ENCODE measurements at places on chromosomes 13 and 19.
A peak's percentile ranks its signal among the peaks of the same experiment; 100 is the strongest.

DNA sequence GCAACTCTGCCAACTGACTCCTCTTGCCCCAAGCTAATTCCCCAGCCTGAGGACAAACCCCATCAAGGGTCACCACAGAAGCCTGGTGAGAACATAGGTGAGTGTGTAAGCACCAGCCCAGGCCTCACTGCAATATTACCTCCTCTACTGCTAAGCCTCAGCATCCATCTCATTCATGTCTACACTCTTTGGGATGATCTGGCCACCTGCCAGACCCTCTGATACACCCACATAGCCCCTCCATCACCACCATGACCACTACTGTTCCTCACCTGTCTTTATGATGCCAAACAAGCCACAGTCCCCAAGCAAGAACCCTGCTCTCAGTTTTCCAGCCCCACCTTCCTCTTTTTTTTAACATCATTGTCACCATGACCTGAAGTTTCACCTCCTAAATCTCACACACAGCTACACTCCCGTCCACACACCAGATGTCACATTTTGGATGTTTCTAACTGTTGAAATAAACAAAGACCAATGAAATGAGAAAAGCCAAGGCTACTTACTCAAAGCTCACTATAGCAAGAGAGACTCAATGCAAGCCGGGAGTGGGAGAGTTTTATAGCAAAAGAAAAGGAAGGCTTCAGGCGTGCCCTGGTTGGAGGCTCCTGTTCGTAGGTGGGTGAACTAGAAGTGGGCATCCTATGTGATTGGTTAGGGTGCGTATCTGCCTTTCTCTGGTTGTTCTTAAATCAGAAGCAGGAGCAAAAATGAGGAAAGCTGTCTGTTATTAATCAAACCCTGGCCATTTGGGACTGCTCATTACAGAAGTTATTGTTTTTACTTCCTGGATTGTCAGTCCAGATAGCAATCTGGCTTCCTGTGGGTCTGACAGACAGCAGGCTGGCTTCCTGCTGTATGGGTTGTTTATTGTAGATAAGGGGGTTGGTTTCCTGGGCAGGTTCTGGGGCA lies 2.0 kb downstream of the ZNF792 start:
- no peak for DNase-seq

DNA sequence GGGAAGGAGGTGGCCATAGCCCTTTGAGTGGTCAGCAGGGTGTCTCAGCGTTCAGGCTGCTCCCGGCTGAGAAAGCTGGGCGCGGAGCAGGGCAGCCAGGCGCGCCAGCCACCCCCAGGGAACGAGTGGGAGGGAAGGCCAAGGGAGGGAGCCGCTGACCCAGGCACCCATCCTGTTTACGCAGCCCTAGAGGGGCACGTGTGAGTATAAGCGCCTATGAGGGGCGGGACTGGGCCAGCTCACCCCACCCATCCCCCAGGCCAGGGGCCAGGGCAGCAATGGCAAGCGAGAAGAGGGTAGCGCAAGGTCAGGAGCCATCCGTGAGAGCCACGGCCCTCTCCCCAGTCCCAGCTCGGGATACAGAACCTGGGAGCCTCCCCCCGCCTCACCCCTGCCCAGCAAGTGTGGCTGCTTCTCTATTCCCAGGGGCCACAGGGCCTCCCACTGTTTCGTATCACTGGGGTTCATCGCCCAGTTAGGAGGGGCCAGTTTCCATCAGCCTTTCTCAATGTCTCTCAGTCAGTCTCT lies 897 bp upstream of the DMKN start:
- no peak for DNase-seq

DNA sequence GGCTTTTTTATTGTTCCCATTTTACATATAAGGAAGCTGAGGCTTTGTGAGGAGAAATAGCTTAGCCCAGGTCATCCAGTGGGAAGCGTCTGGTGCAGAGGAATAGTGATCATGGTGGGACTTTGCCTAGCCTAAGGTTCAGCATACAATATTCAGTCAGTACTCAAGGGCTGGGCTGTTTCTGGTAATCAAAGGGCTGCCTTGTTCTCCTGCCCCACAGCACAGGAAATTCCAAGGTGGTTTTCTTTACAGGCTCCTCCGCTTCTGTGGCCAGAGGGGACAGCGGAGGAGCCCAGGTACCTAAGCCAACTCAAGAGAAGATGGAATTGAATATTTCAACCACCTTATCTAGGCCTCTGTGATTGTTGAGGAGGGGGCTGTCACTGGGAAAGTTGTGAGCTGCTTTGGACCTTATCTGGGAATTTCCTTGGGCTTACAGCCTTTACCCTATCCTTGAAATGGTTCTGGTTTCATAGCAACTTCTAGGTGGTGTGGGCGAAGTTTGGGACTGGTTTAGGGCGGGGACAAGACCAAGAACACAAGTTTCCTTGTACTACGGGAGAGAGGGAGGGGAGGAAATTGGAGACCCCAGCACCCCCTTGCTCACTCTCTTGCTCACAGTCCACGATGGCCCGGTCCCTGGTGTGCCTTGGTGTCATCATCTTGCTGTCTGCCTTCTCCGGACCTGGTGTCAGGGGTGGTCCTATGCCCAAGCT lies at the start of gene MIA:
Gene MIA, plus strand, starts transcription at position 606 of the 716 bp plus-strand sequence. Its CDS starts 22 bp downstream, at position 628.
- no peak for DNase-seq

DNA sequence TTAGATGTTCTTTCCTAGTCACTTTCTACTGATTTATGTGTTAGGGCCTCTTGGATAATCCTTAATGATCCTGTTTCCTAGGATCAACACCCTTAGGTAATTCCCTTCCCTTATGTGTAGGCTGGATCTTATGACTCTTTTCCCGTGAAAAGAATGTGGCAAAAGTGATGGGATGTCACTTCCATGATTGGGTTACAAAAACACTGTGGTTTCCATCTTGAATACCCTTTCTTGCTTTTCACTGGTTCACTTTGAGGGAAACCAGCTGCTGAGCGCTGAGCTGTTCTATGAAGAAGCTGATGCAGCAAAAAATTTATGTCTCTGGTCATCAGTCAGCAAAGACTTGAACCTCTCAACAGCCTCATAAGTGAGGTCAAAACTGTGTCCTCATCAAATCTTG lies 609.4 kb downstream of the OLFM4 start:
- no peak for DNase-seq

GRCh38 chr19:36572593-36573019 lies 486 bp downstream of the ZNF529 start:
- no peak for DNase-seq

DNA sequence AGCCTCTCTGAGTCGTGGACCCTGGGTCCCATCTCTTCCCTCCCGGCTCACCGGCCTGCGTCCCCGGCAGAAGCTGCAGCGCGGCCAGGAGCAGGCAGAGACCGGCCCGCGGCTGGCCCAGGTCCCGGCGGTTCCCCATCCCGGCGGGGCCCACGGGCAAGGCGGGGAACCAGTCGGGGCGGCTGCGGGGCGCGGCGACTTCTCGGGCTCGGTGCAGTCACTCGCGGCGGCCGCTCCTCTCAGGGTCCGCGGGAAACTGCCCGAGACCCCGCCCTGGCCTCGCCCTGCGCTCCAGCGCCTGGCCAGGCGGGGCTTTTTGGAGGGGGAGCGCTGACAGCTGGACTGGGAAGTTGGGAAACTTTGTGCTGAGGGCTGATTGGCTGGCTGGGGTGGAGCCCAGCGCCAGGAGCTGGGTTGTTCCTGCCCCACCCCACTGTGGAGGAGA lies at the start of gene COL5A3:
Gene COL5A3, minus strand, starts transcription at position 258 of the 445 bp plus-strand sequence. Its CDS starts 119 bp downstream, at position 139.
- no peak for DNase-seq

DNA sequence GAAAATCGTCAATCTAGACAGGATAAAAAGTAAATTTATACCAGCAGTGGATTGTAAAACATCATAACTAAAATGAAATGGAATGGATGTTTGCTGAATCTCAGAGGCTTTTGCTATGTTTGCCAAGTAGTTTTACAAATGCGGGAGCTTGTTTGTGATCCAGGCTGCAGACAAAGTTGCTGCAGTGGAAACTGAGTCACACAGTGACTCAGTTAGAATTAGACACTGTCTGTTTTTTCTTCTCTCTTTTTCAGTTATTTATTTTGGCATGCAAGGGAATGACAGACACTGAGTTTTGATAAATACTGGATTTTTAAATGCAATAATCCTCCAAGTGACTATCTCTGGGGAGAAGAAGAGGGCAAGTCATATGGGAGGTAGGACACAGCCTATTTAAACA lies 4.6 kb upstream of the PNMA8A start:
- DNase-seq: no peak

DNA sequence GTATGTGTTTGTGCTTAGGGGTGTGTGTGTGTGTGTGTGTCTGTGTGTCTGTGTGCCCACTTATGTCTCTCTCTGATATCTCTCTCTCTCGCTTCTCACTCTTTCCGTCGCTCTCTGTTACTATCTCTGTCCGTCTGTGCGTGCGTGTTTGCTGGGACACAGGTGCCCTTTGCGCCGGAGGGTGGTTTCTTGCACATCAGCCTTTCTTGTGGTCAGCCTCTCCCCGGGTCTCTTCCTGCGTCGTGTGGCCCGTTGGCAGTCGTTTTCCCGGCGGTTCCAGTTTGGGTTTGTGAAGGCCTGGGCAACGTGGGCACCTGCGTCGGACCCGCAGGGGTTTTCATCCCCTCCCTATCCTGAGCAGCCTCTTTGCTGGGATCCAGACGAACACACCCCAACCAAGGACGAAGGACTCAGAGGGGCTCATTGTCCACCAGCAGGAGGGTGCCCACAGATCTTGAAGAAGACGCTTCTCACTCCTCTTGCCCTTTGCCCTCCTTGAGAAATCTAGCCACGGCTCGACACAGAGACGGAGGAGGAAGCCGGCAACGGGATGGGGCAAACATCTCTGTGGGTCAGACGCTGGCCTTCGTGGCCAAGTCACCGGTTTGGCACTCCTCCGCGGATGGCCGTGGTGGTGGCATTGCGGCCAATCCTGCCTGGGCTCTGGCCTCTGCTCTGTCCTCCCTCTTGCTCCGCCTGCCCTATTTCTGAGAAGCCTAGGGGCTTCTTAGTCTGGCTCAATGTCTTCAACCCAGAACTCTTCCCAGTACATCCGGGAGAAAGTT lies 52.3 kb downstream of the ZNF146 start:
- no peak for DNase-seq

- no peak for DNase-seq
Measured at GRCh38 chr13:90519157-90519556, 828.3 kb upstream of the MIR17HG start.

- no peak for DNase-seq
Measured at GRCh38 chr19:14023404-14024235, 4.3 kb upstream of the RLN3 start.

GRCh38 chr13:57123681-57124080 lies 17.0 kb upstream of the PRR20A start:
- peak; percentile 84 for DNase-seq

DNA sequence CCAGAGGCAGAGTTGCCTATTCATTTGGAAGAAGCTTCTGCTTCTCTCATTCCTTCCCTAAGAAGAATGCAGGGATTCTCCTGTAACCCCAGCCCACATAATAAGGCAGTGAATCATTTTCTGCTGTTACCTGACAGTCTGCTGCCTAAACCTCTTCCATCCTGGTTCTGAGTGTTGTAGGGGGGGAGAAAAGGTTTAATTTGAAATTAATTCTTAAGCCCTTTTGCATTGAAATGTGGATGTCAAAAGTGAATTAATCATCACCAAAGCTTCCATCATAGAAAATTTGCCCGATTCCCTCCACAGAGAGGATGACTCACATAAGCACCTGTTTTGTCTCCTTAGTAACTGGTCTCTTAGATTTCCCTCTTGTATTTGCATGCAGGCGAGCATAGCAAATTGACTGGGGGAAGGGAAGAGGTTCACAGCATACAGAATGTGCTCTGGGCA lies 146.7 kb upstream of the FNDC3A start:
- DNase-seq: peak; percentile 88

- DNase-seq: peak; percentile 84
Measured at GRCh38 chr13:75760131-75761021, 124.2 kb downstream of the LMO7 start.

DNA sequence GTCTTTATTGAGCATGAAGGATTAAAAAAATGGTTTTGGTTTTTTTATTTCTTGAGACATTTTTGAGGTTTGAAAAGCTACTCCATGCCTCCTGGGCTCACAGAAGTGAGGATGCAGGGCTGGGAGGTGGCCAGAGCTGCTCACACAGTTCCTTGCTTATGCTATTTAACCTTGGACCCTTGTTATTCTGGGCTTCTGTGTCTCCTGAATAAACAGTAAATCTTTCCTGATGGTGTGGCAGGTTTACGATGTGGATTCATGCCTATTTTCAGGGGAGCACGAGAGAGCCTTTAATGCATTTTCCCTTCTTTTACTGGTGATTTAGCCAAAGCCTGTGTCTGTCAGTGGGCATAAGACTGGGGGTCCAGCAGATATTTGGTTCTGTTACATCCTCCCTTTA lies 34.3 kb upstream of the PCDH8 start:
- DNase-seq: no peak

GRCh38 chr13:98985591-98985990 lies 7.7 kb upstream of the DOCK9 start:
- no peak for DNase-seq

GRCh38 chr13:60957816-60958215 lies 457.8 kb downstream of the PCDH20 start:
- no peak for DNase-seq

DNA sequence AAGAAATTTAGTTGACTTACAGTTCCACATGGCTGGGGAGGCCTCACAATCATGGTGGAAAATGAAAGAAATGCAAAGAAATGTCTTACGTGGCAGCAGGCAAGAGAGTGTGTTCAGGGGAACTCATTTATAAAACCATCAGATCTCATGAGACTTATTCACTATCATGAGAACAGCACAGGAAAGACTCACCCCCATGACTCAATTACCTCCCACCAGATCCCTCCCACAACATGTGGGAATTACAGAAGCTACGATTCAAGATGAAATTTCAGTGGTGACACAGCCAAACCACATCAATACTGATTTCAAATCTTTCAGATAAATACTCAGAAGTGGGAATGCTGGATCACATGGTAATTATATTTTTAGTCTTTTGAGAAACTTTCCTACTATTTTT lies 1357.9 kb downstream of the SLITRK5 start:
- no peak for DNase-seq

GRCh38 chr13:73365252-73365651 lies 306.4 kb downstream of the KLF5 start:
- peak; percentile 58 for DNase-seq

GRCh38 chr19:46411088-46411924 lies 2.1 kb downstream of the CCDC8 start:
- no peak for DNase-seq

- no peak for DNase-seq
Measured at GRCh38 chr19:52648336-52649016, 10.3 kb upstream of the ZNF83 start.

DNA sequence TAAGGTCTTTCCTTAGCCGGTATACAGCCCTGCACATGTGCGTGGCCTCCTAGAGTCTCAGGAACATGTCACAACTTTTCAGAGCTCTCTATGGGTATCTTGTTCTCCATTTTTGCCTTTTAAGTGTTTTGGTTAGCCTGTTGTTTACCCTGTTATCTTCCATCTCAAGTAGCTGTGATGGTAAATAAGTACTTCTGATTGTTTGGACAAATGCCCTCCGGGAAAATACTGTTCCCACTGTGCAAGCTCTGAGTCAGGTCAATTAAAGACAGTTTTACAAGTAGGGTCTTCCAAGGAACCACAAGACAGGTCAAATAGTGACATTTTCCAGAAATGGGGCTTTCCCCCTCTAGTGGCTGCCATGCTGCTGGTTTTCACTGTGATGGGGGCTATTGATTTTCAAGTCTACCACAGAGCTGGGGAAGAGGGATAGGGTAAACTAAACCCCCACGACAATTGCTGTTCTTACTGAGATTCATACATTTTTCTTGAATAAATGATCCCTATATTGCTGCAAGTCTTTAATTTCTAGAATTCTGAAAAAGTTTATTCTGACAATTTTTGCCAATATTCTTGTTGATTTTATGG lies 109.5 kb downstream of the TM9SF2 start:
- no peak for DNase-seq

Measured in NCI-H1092 treated with DMSO at 0.1 percent for 48 hours (cell line).